Esophagus muscularis mucosa (tissue), 4 donors: ENCODE measurements at places on chromosomes 11 and 22.

DNA sequence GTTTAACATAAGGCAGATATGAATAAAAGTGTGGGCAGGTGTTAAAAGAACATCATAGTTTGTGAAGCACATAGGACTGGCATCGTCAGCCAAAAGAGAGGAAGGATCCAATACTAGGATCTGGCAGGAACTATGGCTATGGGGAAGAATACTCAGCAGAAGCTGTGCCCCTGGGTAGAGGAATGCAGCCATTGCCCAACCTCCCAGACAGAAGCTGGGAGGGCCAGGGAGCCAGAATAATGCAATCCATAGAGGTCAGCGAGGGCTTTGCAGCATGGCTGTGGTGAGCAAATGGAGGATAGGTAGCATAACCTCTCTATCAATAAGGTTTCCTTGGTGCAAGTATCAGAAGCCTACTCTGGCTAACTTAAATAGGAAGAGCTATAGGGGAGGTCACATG is 11.7 kb upstream of the CSTF3 start:
- DNase-seq = no peak

GRCh38 chr11:15278128-15278527 is 163.4 kb downstream of the INSC start:
- no peak for DNase-seq

DNA sequence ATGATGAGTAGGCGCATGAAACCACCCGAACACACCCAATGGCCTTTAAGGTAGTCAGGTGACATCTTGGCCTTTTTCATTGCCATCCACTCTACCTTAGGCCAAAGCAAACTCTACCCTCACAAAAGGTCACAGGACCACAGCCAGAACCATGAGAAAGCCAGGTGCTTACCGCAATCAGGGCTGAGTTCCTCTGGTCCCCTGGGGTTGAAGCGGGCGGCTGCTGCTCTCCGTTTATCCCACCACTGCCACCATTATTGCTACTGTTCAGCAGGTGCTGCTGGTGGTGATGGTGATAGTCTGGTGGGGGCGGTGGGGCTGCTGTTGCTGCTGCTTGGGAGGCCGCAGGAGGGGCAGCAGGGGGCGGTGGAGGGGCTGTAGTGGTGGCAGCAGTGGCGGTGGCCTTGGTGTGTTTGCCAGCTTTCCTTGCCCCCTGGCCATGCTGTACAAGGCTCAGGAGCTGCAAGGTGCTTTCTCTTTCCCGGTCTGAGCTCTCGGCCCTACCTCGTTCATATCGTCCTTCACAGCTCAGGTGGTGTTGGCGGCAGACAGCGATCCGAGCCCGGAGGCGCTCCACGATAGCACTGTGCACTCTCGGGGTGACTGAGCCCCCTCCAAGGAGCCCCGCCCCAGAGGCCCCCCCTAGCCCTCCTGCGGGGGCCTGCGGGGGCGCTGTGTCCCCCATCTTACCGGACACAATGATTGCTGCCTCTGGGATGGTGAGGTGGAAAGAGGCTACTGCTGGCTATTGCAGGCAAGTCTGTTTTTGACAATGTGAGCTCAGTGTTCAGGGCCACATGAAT is 1.6 kb downstream of the MAML2 start:
- DNase-seq = no peak

GRCh38 chr11:1947592-1948237 is 583 bp downstream of the MRPL23 start:
- DNase-seq = no peak

GRCh38 chr11:75200051-75200450 is 40.5 kb upstream of the TPBGL start:
- no peak for DNase-seq

DNA sequence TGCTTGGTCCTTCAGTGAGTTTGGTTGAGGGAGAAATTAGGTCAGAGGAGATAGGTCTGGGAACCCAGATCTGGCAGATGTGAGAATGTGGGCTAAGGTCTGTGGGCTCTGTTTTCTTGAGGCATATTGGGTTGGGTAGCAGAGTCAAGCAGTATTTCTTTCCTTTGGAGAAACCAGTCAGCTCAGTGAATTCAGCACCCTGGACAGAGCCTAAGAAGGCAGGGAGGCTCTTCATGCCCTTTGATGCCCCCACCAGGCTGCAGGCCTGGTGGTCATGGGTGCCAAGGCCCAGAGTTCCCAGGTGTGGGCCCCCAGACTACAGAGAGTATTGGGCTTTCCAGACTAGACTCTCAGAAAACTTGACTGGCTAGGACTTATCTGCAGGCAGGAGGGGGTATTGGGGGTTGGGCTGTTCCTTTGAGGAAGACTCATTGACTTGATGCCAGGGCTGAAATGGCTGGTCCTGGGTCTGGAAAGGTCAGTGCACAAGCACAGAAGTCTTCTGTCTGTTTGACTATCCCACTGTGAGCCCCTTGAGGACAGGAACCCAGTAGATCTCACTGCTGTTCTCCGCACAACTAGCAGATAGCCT is 45.3 kb upstream of the NECTIN1 start:
- no peak for DNase-seq

DNA sequence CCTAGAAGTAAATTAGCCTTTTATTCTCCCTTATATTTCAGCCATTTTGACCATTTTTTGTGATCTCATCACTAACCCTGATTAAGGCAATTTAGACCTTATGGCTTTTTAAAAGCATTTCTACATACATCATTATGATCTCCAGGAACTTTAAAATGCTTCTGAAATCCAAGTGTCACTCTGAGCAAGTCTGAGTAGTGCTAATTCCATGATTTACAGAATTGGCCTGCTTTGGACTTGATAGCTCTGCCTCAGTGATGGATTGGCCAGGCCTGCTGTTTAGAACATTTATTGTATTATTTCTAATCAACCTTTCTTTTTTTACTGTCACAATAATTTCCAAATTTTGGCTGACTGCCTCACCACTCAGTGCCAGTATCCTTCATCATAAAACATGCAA is 116.4 kb downstream of the KCNA4 start:
- no peak for DNase-seq

DNA sequence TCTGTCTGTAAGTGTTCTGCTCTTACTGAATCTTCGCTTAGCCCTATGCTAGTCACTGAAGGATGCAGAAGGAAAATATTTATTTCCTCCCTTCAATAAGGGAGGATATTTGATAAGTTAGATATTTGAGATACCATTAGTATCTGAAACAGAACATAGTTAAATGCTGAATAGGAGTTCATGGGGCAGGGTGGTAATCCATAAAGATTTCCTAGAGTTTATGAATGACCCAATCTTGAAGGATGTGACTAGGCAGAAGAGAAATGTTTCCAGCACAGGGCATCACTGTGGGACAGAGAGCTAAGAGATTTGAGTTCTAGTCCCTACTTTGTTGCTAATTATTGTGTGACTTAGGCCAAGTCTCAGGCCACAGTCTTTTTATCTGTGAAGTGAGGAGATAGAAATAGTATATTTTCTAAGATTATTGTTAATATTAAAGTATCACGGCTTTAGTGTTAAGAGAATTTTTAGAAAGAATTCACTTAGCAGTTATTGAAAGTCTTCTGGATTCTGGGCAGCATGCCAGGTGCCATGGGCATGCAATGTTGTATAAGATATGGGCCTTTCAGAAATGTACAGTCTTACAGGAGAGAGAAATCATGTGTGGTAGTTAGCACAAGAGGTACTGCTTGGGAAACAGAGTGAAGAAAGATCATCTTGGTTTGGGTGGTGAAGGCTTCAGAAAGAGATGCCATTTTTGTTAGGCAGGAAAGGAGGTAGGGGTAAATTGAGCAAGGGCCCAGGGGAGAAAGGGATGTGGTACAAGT is 24.0 kb downstream of the SWAP70 start:
- no peak for DNase-seq

GRCh38 chr22:17284888-17285287 is 65.7 kb upstream of the ADA2 start:
- no peak for DNase-seq

DNA sequence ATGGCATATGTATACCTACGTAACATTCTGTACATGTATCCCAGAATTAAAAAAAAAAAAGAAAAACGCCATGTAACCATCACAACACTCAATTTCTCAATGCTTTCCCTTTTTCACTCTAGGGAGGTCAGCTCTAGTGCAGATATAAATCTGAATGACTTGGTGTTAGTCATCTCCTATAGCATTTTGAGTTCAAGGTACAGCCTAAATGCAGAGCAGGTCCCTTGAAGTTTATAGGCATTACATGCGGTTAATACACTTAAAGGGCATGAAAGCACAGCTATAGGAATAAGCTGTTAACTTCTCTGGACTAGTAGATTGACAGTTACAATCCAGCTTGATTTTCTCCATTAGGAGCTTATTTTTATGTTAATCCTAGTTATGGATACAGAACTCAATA is 16.2 kb upstream of the OR52I2 start:
- no peak for DNase-seq

DNA sequence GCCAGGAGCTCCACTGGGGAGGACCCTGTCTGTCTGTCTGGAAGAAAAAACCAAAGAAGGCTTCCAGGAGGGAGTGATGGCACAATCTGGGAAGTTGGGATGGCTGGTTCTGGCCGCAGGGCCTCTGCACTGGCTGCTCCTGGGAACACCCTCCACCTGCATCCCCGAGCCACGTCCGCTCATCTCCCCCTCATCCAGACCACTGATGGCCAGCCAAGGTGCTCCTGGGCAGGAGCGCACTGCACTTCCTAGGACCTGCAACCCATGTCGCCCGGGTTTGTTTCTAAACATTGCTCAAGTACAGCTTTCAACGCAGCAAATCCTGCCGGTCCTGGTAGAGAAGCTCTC is 4.9 kb upstream of the IFITM10 start:
- no peak for DNase-seq

DNA sequence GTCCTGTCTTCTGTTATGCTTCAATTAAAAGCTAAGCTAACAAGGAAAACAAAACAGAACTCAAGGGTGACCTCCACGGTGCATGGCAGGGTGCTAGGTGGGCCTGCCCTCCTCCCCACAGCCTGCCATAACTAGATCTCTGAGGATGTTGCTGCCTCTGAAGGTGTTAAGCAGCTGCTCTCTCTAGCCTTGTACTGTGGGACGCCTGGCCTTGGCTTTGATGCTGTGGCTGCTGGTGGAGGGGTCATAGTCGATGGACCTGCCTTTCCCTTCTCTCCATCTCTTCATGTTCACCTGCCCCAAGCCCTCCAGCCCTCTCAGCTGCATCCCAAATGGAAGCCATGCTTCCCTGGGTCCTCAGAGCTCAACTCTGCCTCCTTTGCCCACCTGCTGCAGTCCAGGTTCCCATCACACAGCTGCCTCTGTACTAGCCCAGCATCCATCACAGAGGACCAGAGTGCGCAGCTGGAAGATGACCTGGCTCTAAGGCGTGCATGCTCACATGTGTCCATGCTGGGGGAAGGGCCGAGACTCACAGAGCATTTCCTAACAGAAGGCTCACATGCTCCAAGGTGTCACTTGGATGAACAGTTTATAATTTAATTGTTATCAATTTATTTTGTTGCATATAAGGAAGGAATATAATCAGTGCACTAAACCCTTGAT is 180.3 kb upstream of the E2F8 start:
- no peak for DNase-seq

GRCh38 chr11:92865352-92865751 is 104.1 kb upstream of the MTNR1B start:
- no peak for DNase-seq

DNA sequence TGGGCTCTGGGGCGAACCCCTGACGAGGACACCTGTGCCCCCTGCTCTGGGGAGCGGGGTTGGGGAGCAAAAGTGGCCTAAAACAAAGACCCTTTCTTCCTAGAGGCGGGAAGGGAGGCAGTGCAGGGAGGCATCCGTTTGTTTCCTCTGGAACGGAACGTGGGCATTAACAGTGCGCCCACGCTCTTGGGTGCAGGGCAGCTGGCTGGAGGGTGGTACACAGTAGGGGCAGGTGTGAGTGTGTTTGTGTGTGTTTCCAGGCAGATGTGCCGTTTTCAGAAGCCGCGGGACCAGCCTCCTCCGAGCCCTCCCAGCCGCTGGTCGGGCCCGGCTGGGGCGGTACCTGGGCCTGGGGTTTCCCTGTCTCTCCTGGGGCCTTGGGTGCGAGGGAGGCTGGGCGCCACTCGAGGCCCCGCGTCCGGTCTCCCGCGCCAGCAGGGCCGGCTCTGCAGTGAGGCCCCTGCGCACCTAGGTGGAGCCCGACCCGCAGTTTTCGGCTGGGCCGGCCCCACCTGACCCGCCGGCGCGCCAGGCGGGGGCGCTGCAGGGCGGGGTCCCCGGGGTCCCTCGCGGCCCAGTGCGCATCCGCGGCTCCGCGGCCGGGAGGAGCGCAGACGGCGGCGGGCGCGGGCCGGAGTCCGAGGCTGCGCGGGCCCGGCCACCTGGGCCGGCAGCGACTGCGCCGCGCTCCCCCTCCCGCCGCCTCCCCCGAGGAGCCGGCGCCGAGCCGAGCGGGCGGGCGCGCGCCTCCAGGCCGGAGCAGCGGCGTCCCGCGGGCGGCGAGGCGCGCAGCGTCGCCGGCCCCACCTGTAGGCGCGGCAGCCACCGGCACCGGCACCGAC is 1252.7 kb downstream of the BRD1 start:
- DNase-seq = no peak

DNA sequence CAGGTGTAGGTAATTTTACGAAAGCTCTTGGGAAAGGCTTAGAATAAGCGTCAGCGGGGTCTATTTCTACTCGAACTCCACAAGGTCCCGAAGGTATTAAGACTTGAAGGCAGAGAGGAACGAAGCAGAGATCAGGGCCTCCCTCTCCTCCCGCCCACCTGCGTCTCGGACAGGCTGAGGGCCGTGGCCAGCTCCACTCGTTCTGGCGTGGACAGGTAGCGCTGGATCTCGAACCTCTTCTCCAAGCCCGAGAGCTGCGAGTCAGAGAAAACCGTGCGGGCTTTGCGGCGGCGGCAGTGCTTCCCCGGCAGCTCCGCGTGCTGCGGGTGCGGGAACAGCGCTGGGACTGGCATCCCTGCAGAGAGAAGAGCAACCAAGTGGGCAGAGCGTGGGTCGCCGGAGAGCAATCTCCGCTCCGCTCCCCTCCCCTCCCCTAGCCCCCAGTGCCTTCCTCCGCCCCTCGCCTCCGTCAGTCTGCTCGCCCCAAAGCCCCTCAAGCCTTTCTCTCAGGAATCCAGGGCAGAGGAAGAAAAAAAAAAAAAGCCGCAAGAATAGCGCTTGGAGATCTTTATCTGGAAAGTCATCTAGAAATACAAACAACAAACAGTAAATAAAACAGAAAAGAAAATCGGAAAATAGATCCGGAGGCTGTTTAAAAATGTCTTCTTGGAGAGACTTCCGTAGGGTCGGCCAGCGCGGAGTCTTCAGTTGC is 2.4 kb downstream of the BSX start:
- no peak for DNase-seq

GRCh38 chr22:41405588-41405987 is 23.8 kb downstream of the TEF start:
- DNase-seq = no peak
